ENCODE measurements at places on chromosomes 2 and 18.

DNA sequence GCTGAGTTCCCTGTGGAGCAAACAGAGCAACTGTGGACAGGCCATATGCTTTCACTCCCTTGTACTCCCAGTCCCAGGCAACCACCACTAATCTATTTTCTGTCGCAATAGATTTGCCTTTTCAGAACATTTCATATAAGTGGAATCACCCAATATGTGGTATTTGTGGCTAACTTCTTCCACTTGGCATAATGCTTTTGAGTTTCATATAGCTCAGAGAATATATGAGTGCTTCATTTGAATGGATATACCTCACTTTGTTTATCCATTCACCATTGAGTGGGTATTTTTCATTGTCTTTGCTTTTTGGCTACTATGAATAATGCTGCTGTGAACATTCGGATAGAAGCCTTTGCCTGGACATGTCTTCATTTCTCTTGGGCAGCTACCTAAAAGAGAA lies 151.9 kb downstream of the CERS6 start:
- DNase-seq: no peak

GRCh38 chr18:37574113-37574512 lies 8.5 kb upstream of the CELF4 start:
- no peak for DNase-seq

DNA sequence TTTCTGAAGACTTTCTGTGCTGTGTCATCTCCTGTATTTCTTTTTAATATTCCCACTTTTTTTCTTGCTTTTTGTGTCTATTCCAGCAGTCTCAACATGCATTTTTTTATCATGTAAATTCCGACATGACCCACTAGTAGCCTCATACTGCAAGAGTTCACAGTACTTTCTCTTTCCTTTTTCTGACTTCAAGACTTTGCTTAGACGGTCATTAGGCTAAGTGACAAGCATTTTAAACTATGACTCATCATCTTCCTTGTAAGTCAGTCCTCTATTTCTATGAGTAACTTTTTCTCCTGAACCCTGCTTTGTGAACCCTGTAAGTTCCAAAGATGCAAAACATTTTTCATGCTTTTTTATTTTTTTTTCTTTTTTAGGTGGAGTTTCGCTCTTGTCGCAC lies 381.2 kb downstream of the TXNL1 start:
- DNase-seq: no peak

- DNase-seq: no peak
These were observed 9.4 kb upstream of the COLEC11 start for GRCh38 chr2:3585261-3586109.

- DNase-seq: no peak
These were observed 22.4 kb downstream of the B4GALT6 start for GRCh38 chr18:31661965-31662364.

GRCh38 chr2:166765141-166765540 lies 123.1 kb upstream of the XIRP2 start:
- DNase-seq: no peak

- no peak for DNase-seq
These were observed 185.5 kb downstream of the SEPTIN10 start for GRCh38 chr2:109428281-109428680.

DNA sequence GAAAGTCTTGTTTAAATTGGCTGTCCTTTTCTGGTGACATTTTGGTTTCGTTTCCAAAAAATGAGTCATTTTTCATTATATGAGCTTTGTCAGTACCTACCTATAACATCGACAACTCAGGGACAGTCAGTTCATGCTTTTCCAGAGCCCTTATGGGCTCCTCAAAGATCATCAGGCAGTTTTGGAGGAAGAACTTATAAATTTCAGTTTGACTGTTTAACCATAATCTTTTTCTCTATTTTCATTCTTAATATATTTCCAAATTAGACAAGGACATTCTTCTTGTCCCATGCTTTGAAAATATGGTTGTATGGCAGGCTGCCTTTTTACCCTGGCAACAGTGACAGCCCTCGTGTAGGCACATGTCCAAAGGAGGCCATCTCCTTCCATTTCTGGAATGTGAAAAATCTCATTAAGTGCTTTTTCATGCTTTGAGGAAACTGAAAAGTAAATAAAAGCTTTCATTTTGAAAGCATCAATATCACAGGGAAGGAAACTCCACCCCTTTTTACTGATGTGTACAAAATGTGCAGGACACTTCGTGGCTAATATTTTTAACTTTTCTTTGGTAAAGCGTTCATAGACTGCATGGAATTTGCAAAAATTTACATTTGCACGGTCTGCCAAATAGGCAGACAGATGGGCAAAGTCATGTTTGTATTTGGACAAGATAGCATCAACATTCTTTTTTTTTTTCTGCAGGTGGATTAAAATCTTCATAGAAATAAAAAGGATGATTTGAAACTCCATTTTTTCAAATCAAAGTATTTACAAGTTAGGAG lies 7.2 kb upstream of the PROC start:
- DNase-seq: no peak

GRCh38 chr2:101272045-101272784 lies 19.5 kb downstream of the CNOT11 start:
- DNase-seq: no peak

- peak; percentile 26 for DNase-seq
These were observed 3.4 kb upstream of the ASNSD1 start for GRCh38 chr2:189657867-189658266.

DNA sequence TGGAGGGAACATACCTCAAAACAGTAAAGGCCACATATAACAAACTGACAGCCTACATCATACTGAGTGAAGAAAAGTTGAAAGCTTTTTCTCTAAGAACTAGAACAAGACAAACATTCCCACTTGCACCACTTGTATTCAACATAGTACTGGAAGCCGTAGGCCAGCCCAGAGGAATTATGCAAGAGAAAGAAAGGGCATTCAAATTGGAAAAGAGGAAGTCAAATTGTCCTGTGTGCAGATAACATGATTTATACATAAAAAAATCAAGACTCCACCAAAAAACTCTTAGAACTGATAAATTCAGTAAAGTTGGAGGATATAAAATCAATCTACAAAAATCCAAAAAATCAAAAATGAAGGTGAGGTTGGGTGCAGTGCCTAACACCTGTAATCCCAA lies 8.0 kb upstream of the KDM3A start:
- DNase-seq: no peak

- no peak for DNase-seq
These were observed 18.8 kb upstream of the TSPYL6 start for GRCh38 chr2:54274781-54275242.

DNA sequence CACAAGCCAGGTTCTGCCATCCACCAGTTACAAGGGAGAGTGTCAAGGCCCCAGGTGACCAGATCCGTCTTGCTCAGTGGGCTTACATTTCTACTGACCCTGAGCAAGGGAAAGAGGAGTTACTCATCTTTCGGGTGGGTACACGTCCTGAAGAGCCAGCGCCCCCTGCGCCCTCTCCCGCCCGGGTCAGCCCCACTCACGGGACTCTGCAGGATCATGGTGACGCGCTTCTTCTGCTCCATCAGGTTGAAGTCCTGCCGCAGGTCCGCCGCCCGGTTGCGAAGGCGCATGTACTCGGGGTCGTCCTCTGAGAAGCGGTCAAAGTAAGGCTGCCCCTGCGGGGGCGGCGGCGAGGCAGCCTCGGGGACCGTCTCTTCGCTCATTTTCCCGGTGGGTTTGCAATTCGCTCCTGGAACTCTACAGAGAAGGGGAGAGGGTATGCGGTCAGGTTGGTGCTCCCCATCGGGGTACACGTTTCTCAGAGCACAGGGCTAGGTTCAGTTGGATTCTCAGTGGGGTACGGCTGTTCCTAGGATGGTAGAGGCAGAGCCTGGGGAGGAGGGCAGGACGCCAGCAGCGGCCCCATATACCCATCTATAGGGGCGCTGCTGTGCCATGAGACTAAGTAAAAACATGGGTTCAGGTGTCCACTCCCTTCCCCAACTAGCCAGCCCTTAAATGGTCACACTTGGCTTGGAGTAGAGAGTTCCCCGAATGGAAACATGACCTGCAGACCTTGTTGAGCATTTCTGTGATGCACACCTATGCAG lies 61.8 kb downstream of the ADD2 start:
- DNase-seq: no peak

- DNase-seq: no peak
These were observed 27.5 kb downstream of the SIX2 start for GRCh38 chr2:44981714-44982108.

- DNase-seq: no peak
These were observed 181.5 kb downstream of the GFPT1 start for GRCh38 chr2:69205491-69205890.

DNA sequence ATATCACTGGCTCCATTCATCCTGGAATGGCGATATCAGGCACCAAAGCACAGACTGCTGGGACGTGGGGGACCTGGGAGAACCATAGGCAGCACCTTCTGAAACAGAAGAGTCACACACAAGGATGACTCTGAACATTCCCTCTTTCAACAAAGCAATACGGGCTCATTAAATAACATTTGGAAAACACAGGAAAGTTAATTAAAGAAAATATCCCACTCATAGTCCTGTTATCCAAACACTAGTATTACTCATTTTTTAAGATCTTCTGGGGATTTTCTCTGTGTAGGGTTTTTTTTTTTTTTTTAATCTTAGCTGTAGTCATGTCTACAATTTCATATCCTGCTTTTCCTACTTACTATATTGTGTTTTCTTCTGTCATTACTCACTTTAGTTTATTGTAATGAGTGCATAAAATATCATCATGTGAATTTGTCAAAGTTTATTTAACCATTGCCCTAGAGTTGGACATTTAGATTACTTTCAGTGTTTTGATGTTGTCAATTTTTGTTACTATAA lies 70.0 kb upstream of the SP3 start:
- DNase-seq: no peak

DNA sequence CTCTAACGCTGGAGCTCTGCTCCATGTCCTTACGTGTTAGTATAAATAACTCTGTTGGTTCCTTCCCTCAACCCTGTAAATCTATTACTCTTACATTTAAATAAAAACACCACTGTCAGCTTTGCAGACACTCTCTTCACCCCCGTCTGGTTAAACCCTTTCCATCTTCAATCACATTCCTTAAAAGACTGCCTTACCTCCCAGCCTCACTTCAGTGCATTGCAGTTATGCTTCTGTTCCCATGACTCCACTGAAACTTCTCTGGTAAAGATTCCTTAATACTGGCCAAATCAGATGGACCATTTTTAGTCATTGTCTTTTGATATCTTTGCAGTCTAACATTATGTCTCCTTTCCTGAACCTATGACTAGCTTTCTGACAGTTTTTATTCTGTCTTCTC lies 61.7 kb downstream of the EML4 start:
- no peak for DNase-seq

GRCh38 chr2:15092691-15093090 lies 460.2 kb downstream of the LRATD1 start:
- DNase-seq: no peak

- DNase-seq: no peak
These were observed 96.8 kb downstream of the UBE2E3 start for GRCh38 chr2:181077128-181077709.

- DNase-seq: no peak
These were observed 49.7 kb downstream of the KLHL29 start for GRCh38 chr2:23434721-23435121.

DNA sequence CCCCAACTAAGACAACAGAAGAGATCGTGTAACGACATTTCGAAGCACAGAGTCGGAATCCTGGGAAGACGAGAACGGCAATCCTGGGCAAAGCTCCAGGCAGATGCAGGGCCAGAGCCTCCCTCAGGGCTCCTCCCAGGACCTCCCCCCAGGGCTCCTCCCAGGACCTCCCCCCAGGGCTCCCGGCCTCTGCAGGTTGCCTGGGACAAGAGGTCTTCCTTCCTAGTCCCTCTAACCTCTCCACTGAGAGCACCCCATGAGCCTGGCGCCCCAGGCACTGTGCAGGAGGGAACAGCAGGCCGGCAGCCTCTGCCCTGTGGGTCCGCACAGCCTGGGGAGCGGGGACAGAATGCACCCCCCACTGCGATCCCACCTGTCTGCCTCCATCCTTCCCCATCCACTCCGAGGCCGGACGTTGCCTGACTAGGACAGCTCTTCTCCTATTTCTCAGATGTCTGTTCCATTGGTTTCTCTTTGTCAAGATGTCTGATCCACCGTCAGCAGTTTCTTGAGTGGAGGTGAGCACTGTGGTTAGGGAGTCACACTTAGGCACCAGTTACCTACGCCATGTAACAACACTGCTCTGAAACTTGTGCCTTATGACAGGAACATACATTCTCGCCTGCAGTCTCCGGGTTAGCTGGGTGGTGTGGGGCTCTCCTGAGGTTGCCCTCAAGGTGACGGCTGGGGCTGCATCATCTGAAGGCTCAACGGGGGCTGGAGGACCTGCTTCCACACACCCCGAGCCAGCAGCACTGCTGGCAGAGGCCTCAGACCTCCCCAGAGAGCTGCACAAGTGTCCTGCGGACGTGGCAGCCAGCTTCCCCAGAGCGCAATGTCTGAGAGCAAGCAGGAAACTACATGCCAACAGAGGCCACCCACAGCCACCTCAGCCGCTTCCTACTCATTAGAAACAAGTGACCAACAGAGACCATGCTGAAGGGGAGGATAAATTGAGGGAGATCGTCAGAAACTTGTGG lies 28.9 kb downstream of the ADI1 start:
- no peak for DNase-seq

- DNase-seq: no peak
These were observed 66.6 kb upstream of the ID2 start for GRCh38 chr2:8615252-8615575.

DNA sequence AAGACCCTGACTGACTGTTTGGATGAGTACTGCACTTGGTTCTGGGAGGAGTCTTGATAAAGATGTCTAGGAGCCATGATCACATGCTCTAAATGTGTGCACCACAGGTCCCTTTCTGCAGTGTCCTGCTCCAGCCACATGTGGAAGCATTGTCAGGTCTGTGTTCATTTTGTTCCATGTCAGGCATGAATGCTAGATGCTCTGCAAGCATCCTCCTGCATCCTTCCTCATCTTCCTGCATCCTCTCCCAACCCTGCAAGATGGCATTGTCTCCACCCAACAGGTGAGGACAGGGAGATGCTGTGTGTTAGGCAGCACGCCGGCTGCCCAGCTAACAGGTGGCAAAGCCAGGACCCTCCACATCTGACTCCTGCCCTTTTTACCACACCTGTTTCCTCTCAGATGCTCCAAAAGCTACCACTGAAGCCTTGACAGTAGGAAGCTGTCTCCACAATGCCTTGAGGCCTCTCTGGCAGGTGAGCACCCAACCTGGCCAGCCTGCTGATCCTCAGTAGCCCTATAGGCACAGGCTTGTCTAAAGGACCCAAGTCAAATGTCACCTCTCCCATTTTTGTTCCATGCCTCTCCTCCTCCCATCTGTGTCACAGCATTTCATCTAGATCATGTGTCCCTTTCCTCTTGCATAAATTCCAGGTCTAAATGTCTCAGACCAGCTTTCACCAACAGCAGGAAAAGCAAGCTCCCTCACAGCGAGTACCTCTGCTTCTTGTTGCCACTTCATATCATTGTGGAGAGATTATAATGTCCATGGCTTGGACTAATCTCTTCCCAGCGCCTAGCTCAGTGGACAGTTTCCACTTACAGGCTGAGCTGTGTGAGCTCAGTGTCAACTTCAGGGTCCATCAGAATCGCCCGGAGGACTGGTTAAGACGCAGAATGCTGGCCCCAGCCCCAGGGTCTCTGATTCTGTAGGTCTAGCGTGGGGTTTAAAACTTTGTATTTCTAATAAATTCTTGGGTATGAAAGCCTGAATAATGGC lies 55.0 kb downstream of the TMEM163 start:
- DNase-seq: no peak

All from T-helper 22 cell (primary cell).